ENCODE measurements at places on chromosomes 4 and X. TPM values are rescaled to one million over a fixed set of nuclear protein-coding genes. Genes with fewer than 3 reads are reported as not detected.
A peak's percentile ranks its signal among the peaks of the same experiment; 100 is the strongest.

GRCh38 chr4:80010316-80010715 is 62.7 kb downstream of the ANTXR2 start:
- DNase-seq = no peak

DNA sequence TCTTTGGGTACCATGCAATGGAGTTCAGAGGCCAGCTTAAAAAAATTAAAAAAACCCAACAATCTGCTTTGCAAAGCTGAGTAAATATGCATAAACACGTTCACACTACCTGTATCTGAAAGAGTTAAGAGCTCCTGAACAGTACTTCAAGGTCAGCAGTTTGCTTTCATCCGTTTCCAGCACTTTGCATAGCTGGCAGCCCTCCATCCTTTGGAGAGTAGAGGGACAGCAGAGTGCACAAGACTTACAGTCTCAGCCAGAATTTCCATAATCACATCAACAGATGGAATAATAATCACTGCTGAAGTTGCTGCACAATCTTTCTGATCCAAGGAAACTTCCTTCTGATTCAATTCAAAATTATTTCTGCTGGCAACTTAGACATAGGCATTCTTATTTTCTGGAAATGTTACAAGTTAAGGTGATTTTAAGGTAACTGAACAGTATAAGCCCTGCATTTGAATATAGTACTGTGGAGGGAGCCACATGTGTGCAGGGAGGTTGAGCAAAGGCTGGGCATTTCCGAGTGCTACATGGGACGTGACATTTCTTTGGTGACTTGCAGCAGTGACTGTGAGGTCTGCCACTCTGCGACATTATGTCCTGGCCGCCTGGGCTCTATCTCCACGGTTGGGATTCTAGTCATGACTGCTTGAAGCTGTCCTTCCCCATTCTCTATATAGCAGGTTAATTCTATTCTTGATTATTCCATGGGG is 73.5 kb upstream of the EMCN start:
- DNase-seq = no peak

- no peak for DNase-seq
Observed at GRCh38 chr4:4388836-4389575, 2.1 kb downstream of the NSG1 start.

GRCh38 chr4:71866212-71866885 is 82.5 kb upstream of the GC start:
- DNase-seq = no peak

DNA sequence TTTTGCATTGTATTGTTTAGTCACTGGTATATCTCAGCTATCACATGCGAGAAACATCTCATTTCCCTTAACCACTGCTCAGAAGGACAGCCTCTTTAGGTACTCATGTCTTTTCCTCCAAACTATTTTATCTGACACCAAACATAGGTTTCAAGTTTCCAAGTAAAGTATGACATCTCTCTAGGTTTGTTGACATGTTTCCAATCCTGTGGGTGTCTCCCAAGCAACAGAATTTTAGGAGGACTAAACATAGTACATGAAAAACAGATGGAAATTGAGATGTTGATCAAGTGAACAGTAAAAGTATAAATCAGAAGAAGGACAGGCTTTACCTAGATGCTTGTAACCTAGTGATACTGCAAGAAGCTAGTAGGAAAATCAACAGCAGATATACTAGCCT is 371.4 kb downstream of the DTHD1 start:
- no peak for DNase-seq

GRCh38 chr4:140004549-140004895 is 149.5 kb downstream of the MAML3 start:
- DNase-seq = peak; percentile 21

DNA sequence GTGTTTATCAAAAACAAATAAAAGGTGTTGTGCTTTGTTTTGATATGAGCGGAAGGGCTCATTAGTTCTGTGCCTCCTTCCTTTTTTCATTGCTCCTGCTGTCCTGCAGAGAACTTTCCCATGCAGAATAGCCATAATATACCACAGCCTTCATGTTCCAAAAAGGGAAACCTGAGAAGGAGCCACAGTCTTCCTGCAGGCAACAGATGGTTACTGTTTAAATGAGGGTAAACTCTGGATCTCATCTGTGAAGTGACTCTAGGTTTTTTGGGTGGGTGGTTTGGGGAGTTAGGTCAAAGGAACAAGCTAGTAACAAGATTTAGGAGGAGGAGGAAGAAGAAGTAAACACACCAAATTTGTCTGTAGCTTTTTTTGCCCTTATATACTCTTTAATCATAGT is 131.8 kb downstream of the BMPR1B start:
- DNase-seq = no peak

The RASL11B gene
- 19.2 TPM for total RNA-seq

- no peak for DNase-seq
Observed at GRCh38 chr4:187687697-187688096, 307.9 kb upstream of the ZFP42 start.

- no peak for DNase-seq
Observed at GRCh38 chr4:184293552-184293951, 75.9 kb upstream of the ENPP6 start.

- DNase-seq = no peak
Observed at GRCh38 chr4:79739912-79740311, 331.9 kb upstream of the GK2 start.

- no peak for DNase-seq
Observed at GRCh38 chr4:7928711-7929110, 10.9 kb downstream of the AFAP1 start.

DNA sequence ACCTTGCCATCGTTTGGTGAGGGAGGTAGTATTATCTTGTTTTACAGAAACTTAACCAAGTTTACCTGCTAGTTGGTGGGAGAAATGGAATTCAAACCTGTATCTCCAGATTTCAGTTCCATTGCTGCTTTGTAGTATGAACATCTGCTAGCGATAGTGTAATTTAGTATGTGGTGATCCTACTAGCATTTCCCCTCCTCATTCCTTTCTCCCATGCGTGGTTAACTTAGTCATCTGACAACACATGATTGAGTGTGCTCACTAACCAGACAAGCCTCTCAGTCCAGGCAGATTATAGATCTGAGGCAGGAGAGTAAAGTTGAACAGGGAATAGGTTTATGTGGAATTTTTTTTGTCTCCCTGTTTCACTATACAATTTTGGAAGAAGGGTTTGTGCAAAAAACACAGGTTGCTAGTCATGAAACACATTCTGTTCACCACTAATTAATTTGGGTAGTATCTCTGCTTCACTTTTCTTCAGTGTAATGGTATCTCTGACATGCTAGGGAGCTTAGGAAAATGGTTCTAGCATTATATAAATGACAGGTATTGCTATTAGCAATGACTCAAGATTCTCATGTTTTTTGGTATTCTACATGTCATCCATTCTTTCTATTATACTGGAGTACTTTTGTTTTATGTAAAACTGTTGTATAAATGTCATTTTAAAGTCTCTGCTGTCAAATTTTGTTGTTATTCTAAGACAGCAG is 21.7 kb downstream of the RBPJ start:
- DNase-seq = no peak

The TRIM60 gene
- total RNA-seq = not detected

GRCh38 chrX:2373615-2374014 is 127.2 kb downstream of the DHRSX start:
- no peak for DNase-seq

All from frontal cortex (tissue), 4 donors.